CD4-positive, alpha-beta T cell treated with Interleukin-4 for 1 hour (primary cell): ENCODE measurements at places on chromosomes 1 and 21.

DNA sequence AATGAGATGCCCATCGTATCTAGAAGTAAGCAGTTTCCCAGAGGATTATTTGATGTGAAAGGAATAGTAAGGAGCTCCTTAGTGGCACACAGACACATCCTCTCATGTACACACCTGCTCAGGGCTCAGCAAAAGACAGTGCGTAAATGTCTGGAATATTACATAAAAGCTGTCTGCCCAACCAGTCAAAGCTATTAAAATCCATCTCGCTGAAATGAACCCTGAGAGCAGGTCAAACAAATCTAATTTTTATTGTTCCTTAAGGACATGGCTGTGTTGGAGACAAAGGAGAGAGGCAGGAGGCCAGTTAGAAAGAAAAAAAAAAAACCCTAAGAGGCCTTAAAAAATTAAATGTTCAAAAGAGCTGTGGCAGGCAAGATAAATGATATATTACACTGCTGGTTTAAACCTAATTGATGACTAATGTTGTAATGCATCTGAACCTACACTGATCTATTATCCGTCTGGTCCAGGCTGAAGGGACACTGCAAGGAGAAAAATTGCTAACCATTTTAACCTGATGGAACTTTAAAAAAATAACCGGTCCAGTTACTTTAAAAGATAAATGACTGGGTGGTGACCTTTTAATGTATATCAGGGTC, 58.5 kb upstream of the FGGY start:
- no peak for DNase-seq

- DNase-seq, result no peak
Measured at GRCh38 chr1:246300626-246301549, 206.2 kb downstream of the SMYD3 start.

DNA sequence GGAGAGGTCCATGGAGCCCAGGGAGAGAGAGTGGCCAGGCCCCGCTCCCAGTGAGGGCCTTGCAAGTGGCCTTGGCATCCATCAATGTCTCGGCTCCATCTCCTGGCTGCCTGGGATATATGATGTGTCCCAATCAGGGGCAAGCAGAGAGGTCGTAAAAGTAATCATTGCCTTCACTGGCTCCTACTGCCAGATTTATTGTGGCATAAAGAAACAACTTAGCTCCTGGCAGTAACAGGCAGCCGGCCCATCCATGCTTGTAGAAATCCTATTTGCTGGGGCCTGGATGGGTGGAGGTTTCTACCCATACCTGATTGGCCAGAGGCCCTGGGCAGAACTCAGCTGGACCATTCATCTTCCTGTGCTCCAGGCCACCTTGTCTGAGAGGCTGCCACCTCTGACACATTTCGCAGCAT, 272.6 kb downstream of the MATN1 start:
- DNase-seq, result no peak

DNA sequence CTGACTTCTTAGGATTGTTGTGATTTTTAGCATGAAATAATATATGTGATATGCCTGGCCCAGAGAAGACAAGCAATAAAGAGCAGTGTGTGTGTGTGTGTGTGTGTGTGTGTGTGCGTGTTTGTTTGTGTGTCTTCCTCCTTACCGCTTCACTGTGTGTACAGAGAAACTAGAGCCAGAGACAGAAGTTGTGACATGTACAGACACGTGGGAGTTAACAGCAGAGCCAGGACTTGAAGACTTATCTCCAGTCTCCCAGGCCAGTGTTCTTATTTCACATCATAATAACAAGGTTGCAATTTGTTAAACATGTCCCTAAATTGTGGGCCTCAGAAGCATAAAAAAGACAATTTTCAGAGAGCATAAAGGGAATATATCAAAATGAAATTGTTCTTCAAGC, 192.0 kb upstream of the JUN start:
- no peak for DNase-seq

DNA sequence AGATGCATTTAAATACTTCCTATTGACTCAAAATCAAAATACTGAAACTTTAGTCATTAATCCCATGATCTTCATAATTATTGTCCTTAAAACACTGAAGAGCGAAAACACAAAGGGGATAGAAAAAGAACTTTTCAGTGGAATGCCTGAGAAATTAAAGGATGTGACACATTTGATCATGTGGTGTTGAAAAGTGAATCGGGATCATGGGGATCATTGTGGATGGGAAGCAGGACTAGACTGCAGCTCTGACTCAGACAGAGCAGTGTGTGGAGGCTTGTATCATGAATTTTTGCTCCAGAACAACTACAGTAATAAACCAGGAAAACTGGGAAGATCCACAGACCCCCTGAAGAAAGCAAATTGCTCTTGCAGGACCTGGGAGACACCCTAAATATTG, 161.1 kb upstream of the CXADR start:
- DNase-seq, result no peak

DNA sequence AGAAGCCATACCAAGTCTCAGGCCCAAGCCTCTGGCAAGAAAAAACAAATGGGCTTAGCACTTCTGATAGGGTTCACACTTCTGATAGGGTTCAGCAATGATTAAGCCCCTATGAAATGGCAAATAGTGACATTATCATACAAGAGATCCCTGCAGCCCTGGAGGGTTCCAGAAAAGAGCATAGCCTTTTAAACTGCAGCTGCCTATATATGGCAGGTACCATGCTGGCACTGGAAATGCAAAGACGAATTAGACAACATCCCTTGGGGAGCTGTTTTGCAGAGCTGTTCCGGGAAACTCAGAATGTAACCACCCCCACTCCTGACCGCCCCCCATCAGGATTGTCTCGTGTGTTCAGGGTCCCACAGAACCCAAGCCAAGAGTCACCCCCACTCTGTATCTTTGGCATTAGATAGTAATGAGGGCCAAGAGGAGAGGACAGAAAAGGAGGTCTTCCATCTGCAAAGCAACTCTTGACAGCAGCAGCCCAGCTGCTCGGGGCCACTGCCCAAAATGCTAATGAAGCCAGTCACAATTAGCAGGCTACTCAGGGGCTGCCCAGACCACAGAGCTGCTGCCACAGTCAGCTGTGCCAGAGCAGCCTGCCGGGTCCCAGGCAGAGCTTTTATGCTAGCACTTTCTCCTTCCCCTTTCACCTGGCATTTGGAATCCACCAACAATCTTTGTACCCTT, 50.9 kb downstream of the ITPKB start:
- DNase-seq, result no peak

DNA sequence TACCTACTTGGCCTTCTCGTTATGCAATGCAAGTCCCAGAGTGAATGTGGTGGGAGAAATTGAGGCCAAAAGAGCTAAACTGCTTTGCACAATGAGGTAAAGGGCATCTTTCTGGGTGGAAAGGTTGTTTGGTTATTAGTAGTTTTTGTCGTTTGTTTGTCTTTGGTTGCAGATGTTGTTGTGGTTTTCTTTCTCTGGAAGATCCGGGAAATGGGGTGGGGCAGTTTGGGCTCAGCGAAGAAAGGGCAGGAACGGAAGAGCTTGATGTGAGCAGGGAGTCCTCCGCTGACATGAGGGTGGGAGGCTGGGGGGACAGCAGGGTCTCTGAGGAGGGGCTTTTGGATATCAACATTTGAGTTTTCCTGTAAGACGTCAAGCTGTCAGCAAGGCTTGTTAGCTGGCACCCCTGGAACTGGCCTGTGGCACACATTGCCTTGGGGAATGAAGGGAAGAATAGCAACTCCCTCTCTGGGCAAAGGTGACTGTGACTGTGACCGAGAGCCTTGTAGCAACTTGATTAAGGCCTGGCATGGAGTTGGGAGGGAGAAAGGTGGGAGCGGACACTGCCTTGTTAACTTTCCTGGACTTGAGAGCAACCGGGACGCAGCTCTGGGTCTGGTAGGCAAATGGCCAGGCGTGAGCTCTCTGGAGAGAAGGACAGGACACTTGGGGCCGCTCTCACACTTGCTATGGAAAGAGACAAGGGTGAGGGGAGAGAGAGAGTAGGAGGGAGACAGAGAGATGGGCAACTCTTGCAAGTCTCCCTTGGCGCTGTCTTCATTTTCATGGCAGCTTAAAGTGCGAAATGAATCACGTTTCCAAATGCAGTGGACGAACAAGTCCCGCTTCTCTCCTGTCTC, 15.4 kb upstream of the OPRD1 start:
- no peak for DNase-seq

DNA sequence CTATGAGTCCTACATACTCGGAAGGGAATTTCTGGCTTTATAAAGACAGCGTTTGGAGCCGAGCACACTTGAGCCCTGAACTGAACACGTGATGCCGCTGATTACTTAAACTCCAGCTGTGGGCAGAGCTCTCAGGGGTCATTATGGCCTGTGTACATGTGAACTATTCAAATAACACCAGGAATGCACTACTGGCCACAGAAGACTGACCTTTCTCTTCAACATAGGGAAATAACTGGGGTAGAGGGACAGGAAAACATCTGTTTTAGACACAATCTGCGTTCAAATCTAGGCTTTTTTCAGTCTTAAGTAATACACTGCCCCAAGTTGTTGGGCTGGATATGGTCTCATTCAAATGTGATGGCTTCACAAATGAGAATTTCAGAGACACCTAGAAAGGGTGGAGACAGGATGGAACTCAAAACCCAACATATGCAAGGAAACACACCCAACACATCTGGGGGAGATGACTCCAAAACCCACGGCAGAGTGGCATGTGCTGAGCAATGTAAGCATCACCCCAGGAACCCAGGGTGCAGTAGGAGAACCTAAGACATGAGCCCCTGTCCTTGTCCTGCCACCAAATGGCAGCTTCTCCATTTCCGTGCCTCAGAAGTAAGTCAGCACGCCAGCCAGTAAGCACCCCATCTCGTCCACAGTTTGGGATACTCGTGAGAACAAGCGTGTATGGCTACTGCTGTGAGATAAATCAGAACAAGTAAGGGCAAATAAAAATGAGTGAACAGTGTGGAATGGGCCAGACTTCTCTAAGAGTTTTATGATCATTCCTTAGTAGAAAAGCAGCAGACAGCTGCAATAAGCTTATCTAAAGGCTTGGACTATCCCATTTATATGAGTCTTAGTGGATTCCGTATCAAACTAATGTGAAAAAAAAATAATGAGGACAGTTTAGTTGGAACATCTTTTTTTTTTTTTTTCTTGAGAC, 24.9 kb downstream of the NID1 start:
- no peak for DNase-seq

DNA sequence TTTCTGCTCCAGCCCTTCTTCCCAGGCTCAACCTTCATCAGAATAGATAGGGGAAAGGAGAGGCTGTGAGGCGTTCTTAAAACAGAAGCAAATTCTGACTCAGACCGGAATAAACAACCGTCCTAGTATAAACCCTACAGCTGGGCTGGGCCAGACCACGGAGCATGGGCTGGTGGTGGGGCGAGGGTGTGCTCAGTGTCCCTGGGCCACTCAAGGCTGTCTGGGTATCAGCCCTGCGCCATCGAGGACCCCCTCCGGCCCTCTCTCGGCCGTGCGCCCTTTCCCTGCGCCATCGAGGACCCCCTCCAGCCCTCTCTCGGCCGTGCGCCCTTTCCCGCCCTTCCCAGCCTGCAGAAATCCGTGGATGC, 36.0 kb downstream of the CAPN2 start:
- DNase-seq, result no peak

GRCh38 chr1:243710467-243710866, 139.6 kb downstream of the AKT3 start:
- DNase-seq, result no peak

- no peak for DNase-seq
Measured at GRCh38 chr1:89527256-89527655, 2.6 kb downstream of the LRRC8B start.

GRCh38 chr21:25080141-25080540, 527.1 kb downstream of the MRPL39 start:
- DNase-seq, result no peak

DNA sequence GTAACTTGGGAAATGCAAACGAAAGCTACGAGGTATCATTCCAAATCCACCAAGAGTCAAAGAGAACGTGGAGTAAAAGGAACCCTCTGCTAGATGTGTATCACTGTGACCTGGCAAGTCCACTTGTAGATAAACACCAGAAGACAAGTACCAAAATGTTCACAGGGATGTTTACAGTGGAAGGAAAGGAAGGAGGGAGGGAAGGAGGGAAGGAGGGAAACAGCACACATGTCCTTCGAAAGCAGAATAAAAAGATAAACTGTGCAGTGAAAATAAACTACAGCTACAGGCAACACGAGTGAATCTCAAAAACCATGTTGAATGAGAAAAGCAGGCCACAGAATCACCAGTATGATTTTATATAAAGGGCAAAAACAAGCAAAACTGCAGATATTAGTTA, 59.9 kb downstream of the TP53BP2 start:
- no peak for DNase-seq

- no peak for DNase-seq
Measured at GRCh38 chr21:45304945-45305344, 17.2 kb upstream of the POFUT2 start.

- DNase-seq, result no peak
Measured at GRCh38 chr21:40152476-40152875, 285.2 kb downstream of the PCP4 start.

DNA sequence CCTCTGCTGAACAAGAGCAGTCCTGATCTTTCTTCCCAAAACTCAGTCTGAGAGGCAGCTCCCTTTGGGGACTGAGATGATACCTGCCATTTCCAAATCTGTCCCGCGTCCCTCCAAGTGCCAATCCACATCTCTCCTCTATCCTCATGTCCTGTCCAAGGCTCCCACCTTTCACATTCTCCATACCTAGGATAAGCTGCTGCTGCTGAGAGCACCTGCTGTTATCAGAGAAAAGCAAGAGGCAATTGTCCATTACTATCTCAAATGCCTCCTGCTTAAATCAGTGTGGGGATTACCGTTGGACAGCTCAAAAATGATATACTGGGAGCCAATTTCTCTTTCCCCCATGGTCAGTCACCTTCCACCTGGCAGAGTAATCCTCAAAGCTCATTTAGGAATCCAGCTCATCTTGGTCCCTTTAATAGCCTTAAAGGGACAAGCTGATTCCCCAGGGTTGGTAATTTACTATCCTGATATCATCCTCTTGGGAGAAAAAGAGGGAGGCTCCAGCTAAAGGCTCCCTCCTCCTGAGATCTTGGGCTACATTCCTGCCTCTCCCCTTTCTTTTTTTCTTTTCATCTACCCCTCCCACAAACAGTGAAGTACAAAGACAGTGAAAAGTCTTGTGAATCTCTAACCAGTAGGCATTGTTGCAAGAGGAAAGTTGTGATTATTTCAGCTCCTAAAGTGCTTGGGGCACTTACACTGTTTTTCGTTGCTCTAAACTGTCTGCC, 278.1 kb upstream of the CAMK1G start:
- no peak for DNase-seq

- no peak for DNase-seq
Measured at GRCh38 chr1:59898927-59899326, 27.6 kb downstream of the CYP2J2 start.

DNA sequence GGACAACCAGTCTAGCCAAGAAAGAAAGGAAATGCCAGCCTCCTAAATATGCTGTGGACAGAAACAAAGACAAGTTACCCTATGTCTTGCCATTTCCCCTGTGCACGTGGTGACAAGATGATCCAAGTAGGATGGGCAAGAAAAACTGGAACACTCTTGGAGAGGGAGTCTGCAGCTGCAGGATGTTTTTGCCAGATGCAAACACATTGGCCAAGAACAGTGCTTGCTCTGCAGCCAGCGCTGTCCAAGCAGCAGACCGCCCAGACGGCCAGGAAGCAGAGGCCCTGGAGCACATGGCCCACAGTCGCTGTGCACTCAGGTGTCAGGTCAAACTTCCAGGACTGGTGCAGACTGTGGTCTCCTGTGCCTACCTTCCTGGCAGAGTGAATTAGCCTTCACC, 189.3 kb downstream of the SLC35F3 start:
- DNase-seq, result no peak
